ENCODE measurements at places on chromosomes 11 and 22.

DNA sequence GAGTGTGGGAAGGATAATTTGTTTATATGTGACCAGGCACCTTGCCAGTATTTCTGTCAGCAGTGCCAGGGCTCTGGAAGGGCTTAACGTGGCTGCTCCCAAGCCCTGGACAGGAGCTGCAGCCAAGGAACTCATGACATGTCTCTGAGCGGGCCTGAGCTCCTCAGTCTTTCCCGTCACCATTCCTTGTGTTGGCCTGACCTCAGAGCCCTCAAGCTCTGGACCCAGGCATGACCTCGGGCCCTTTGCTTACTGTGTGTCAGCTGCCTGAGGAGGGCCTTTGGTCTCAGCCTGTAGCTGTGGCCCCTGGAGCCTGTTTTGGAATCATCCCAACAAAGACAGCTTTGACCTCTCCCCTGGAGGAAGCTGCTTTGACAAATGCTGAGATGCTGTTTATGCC is 264.1 kb upstream of the PLET1 start:
- DNase-seq: no peak

GRCh38 chr22:38567531-38568285 is 2.3 kb downstream of the DMC1 start:
- no peak for DNase-seq

DNA sequence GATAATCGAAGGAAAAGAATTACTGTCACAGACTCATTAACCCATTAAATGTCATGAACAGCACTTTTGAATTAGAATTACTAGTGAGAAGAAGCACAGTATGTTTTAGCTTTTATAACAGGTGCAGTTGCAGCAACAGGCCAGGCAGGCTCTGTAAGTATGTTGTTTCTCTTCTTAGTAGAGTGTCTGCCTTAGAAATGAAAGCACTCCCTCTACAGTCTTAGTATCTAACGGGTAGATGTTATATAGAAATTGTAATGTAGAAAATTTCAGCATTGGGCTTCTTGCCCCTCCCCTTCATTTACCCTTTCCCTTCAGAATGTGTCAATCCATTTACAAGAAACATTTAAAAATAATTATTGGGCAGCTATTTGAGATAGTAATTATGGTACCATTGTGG is 87.4 kb downstream of the HIPK3 start:
- DNase-seq: no peak

DNA sequence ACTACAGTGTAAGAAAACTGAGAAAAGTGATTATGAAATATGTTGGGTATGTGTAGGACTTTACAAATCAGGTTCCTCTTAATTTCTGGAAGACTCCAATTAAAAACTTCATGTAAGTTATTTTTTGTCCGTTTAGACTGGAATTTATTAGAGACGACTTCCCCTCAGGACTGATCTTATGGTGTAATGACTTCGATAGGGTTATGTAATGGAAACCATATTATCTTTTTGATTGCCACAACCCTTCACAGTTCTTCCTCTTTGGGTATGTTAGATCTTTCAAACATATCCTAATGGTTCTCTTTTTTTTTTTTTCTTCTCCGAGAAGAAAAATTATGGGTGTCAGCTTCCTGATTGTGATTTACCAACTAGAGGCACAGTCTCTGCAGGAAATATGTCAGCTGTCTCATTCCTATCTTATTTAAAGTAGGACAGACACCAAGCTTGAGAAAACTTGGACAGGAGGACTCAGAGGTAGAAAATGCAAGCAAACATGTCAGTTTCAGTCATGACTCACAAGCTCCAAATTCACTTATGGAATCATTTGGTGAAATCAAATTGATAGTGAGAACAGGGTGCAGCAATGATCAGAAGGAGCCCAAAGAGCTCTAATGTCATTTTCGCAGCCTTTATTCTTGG is 11.1 kb upstream of the LDLRAD3 start:
- no peak for DNase-seq

DNA sequence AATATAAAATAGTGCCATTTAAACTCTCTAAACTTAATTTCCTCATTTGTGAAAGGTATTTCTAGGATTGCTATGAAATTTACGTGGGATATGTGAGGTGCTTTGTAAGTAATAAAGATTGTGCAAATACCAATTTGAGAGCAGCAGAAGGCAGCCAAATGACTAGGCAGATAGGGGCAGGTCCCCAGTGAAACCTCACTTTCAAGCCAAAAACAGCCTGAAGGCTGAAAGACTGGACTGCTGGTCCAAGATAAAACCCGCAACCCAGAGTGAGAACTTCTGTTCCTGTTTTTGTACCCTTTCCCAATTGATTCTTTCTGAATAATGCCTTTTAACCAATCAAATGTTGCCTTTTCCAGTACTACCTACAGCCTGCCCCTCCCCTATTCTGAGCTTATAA is 7.2 kb downstream of the DTX4 start:
- no peak for DNase-seq

- no peak for DNase-seq
Measured at GRCh38 chr22:28094771-28095170, 175.7 kb upstream of the PITPNB start.

GRCh38 chr22:47202819-47203553 is 440.5 kb downstream of the TBC1D22A start:
- no peak for DNase-seq

DNA sequence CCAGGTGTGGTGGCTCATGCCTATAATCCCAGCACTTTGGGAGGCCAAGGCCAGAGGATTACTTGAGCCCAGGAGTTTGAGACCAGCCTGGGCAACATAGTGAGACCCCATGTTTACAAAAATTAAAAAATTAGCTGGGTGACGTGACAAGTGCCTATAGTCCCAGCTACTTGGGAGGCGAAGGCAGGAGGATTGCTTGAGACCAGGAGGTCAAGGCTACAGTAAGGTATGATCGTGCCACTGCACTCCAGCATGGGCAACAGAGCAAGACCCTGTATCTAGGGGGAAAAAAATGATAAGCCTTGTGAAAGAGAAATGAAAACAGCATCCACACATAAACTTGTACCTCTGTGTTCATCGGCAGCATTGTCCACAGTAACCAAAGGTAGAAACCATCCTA is 8.1 kb upstream of the CCND1 start:
- no peak for DNase-seq

DNA sequence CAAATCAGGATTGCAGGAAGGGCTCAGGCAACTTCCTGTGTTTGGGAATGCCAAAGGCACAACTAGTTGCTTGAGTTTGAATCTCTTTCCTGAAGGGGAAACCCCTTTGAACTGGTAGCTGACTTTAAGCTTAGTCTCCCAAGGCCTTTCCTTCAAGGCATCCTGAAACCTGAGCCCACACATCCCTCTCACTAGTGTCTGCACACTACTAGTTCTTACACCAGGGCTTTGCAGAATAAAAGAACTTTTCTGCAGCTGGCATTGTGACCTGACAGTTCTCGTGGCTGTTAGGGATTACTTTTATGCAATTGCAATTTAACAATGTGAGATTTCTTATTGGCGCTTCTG is 95.4 kb downstream of the EXT2 start:
- DNase-seq: no peak

DNA sequence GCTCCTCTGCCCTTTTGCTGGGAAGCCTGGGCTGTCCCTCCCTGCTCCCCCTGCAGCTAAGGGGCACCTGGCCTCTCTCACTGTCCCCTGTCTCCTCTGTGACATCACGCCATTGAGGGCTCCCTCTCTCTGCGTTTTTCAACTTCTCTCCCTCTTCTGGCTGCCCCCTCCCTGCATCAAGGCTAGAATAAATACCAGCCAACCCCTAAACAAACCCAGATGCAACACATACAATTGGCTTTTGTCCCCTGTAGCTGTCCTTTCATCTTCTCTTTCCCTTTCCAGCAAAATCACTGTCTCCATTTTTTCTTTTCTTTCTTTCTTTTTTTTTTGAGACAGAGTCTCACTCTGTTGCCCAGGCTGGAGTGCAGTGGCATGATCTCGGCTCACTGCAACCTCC is 3.3 kb upstream of the MIEF1 start:
- DNase-seq: no peak

- no peak for DNase-seq
Measured at GRCh38 chr11:125078516-125079140, 15.5 kb downstream of the SLC37A2 start.

DNA sequence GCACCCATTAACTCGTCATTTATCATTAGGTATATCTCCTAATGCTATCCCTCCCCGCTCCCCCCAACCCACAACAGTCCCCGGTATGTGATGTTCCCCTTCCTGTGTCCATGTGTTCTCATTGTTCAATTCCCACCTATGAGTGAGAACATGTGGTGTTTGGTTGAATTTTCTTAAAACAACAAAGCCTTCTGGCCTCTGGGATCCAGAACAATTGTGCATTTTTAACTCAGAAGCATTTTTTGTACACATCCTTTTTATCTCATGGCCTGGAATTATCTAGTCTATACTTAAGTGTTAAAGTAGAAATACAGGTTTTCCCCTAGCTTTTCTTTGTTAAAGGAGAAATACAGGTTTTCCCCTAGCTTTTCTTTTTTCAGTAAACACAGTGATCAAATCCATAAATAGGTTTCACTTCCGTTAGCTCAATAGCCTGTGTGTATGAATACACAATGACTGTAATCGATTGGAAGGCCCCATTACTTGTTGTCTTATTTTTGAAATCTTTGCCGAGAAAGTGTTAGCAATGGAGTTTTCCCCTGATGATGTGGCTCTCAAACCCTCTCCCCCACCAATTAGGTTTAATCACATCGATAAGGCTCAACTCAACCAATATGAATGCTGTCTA is 125.6 kb upstream of the PITPNB start:
- no peak for DNase-seq

DNA sequence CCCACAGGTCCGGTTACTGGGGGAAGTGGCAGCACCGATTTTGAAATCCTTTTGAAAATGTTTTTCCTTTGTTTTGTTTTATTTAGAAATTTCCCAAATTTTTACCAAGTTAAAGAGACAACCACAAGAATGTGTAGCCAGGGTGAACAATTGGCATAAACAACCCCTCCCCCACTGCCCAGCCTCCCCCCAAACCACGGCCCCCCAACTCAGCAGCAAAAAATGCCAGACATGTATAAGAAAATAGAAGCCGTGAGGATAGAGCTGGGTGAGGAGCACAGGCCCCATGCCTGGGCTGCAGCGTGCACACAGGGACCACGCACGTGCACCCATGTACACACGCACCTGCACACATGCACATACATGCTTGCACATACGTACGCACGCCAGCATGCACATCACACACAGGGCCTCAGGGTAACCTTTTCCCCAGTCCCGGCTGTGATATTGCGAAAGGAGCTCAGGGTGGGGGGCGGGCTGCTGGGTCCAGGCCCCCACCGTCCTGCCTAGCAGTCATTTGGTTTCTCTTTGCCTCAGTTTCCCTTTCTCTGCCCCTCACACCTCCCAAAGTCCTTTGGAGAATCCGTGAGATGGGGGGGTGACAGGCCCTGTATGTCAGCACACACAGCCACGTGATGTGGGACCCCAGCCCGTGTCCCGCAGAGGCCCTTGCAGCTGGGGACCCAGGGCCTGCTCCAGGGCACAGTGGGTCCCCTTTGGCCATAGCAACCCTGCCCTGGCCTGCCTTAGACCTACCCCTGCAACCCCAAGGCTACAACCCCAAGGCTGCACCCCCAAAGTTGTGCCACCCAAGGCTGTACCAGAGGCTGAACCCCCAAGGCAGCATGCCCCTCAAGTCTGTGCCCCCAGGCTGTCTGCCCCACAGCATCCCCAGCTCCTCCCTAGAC is 42.9 kb downstream of the IGF2 start:
- DNase-seq: peak; percentile 32

DNA sequence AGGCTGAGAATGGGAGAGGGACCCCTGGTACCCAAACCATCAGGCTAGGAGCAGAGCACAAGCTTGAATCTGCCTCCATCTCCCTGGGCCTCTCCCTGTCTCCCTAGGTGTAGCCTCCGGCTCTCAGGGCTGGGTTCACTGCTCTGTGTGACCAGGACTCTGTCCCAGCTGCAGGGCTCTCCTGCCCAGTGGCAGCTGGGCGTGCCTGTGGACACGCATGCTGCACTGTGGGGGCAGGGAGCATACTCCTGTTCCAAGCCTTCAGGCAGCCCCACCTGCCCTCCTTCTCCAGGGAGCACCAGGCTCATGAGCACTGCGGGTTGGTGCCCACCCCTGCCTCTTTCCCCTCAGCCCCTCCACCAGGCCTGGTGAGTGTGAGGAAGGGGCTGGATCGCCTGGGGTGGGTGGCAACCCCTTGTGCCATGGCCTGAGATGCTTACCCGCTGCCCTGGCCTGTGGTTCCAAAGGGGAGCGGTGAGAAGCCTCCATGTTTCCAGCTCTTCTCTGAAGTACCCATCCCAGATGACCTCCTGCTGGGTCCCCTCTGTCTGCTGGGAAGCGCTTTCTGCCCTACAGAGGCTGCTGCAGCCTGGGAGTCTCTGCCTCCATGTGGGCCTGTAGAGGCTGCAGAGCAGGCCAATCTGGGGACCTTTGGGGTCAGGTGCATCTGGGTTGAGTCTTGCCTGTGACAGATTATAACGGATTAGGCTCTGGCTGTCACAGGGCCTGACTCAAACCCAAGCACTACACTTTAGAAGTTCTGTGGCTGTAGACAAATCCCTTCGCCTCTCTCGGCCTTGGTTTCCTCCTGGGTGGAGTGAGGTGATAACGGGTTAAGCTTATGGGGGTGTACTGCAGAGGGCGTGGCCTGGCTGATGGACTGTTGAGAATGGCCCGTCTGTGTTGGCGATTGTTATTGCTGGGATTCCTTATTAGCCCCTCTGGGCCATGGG is 43.7 kb downstream of the WNT11 start:
- DNase-seq: no peak

DNA sequence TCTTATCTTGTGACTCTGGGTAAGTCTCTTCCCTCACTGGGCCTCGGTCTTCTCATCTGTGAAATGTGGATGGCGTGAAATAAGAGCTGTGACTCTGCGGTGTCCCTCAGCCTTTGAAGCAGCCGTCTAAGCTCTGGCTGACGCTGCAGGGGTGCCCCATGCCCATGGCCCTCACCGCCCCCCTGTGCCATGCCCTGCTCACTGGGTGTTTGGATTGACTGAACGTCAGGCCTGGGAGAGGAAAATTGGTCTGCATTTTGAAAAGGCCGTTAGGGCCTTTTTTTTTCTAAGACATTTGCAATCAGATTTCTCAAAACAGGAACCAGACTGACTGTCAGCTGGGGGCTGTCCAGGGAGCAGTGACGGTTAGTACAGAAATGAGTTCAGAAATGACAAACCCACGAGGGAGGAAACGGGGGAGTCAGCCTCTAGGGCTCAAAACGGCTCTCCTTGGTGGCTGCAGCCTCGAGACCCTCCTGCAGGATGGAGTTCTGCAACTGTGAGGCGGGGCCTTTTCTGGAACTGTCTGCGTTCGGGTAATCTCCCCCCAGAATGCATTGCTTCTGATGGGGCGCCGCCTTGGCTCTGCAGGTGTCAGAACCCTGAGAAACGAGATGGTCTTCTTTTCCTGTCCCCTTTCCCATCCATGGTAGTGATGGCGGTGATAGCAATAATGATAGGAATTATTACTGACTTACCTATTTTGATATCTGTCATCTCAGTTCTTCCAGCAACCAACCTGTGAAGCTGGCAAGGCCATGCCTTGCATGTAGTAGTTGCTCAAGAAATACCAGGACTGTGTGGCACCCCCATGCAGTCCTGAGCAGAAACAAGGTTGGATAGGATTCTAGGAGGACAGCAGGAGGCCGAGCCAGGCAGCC is 2.0 kb downstream of the GRK2 start:
- no peak for DNase-seq

All from BJ (cell line).